ENCODE measurements at places on chromosomes 11 and 22. TPM values are rescaled to one million over a fixed set of nuclear protein-coding genes. Genes with fewer than 3 reads are reported as not detected.

GRCh38 chr11:70732881-70733196, 334.5 kb downstream of the CTTN start:
- DNase-seq = no peak

GRCh38 chr11:35529971-35530495, 4.6 kb upstream of the PAMR1 start:
- no peak for DNase-seq

ZNF143 gene
- total RNA-seq = 41.3 TPM

DNA sequence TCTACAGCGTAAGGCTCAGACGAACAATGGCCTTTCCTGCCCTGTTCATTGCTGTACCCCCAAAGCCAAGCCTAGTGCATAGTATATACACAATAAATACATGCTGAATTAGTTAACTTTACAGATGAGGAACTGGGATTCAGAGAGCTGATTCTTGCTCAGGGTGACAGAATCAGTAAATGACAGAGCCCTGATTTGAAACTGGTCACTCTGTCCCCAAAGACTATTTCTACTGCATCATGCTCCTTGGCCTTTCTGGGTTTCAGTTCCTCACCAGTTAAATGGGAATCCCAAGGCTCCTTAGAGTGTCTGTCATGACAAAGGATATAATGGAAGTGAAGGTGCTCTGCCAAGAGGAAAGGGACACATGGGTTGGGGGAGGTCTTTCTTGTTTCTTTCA, 50.5 kb upstream of the TSKU start:
- DNase-seq = no peak

SPA17 gene
- 2.9 TPM for total RNA-seq
